ENCODE measurements at places on chromosomes 3 and 15. TPM values are rescaled to one million over a fixed set of nuclear protein-coding genes. Genes with fewer than 3 reads are reported as not detected.

DNA sequence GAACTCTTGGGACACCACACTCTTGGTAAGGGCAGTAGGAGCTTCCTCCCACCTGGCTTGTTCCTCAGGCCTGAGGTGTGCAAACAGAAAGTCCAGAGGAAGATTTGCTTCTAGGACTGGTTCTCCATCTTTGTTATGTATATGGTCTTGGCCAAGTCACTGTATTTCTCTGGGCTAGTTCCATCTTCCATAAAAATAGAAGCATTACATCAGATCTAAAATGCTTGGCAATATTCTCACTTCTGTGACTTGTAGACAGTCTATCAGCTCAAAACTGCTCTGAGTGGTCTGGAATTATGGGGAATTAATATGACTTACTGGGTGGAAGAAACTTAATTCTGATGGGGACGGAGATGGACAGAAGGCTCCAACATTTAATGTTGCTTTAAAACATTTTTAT, 55.2 kb downstream of the TMEM108 start:
- DNase-seq: no peak
- H3K27ac ChIP-seq: no peak overlapping the region
- no peaks in the 10 kb centered on the region for H3K4me1 ChIP-seq
- no peak overlapping the region for H3K4me3 ChIP-seq
- no peaks in the 10 kb centered on the region for H3K36me3 ChIP-seq

DNA sequence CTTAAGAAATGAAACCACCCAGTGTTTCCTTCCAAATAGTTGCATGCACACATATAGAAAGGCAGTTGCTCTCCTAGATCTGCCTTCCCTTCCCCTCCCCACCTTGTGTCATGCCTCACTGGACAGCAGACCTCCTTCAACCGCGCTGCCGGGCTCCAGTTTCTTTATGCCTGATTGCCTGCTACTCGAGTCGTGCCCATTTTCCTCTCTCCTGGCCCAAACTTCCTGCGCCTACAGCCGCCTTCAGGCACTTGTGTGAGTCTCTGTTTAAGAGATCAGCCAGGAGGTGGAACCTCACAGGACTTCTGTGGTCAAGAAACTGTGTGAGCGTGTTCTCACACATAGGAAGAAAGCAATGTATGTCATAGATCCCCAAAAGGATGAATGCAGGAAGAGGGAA, 8.8 kb upstream of the FAM107A start:
- H3K27ac ChIP-seq: no peak overlapping the region
- peaks cover 36% of the 10 kb centered on the region for H3K27me3 ChIP-seq
- H3K36me3 ChIP-seq: no peaks in the 10 kb centered on the region
- H3K4me3 ChIP-seq: peak overlapping the region; percentile 75
- no peaks in the 10 kb centered on the region for H3K4me1 ChIP-seq
- no peak for DNase-seq

- no peaks in the 10 kb centered on the region for H3K27me3 ChIP-seq
- no peak overlapping the region for H3K27ac ChIP-seq
- H3K4me3 ChIP-seq: no peak overlapping the region
- H3K36me3 ChIP-seq: peaks cover 67% of the 10 kb centered on the region
- DNase-seq: peak; percentile 66
Observed at GRCh38 chr15:101050623-101051290, 131.6 kb downstream of the LRRK1 start.

- H3K4me1 ChIP-seq: peaks cover 20% of the 10 kb centered on the region
- H3K27ac ChIP-seq: no peak overlapping the region
- no peaks in the 10 kb centered on the region for H3K27me3 ChIP-seq
- peaks cover 8% of the 10 kb centered on the region for H3K36me3 ChIP-seq
Observed at GRCh38 chr15:52042051-52042851, 23.2 kb downstream of the MAPK6 start.

DNA sequence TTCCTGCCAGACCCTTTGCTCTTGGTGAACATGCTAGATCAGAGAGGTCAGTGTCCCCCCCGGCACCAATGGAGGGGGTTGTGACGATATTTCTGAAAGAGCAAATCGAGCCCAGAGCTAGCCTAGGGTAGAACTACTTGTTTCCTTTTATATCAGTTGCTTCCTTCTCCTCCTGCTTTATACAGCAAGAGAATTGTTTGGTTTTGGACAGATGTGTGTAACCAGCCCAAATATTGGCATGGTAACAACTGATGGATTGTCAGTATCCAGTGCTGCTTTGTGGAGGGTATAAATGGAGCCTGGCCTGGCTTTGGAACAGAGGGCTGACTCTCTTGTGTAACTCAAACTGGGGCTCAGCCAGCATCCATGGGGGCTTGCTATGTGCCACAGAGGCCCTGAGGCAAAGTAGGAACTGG, 27.2 kb downstream of the SNX1 start:
- H3K4me1 ChIP-seq: no peaks in the 10 kb centered on the region
- DNase-seq: peak; percentile 36
- H3K4me3 ChIP-seq: no peak overlapping the region
- H3K36me3 ChIP-seq: peaks cover 79% of the 10 kb centered on the region

The C2CD4A gene
- total RNA-seq: under 0.01 TPM

The NEK10 gene
- total RNA-seq: 58.6 TPM

The PRSS50 gene
- not detected for total RNA-seq

The LRRC49 gene
- total RNA-seq: 18.1 TPM

Data from osteoblast (primary cell).